Breast epithelium (tissue), 4 donors: ENCODE measurements at places on chromosomes 3 and 15. TPM values are rescaled to one million over a fixed set of nuclear protein-coding genes. Genes with fewer than 3 reads are reported as not detected.

DNA sequence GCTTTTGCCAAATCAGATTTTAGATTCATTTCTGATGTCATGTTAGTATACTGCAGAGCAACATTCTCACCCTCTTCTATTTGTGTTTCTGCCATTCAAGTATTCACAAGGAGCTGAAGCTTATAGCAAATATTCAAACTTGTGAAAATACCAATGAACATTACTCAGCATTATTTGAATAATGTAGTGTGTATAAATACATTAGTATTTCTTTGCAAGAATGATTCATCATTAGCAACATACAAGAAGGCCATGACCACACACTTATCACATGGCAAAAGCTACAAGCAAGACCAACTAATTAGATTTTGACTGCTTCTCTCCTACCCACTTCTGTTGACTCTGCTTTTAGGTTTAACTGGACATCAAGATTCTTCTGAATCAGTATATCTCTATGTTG lies 124.9 kb downstream of the IGSF11 start:
- no peaks in the 10 kb centered on the region for H3K36me3 ChIP-seq
- no peak for DNase-seq
- H3K27me3 ChIP-seq, result no peaks in the 10 kb centered on the region
- H3K4me3 ChIP-seq, result no peak overlapping the region
- no peak overlapping the region for H3K27ac ChIP-seq

DNA sequence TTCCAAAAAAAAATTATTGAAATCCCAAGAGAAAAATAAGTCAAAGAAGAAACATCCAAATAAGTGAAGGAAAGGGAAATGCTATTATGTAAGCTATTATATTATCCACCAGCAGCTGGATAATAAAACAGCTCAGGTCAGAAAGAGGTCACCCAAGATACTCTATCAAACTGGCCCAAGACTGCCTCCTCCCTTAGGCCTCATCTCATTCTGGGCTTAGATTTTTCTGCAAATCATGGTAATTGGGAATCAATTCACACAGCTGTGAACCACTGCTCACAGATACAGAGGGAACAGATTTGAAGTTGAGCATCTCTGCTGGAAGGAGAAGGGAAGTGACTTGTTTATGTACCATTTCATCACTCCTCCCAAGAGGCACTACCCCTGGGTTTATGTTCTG lies 294.6 kb upstream of the DPPA4 start:
- no peaks in the 10 kb centered on the region for H3K27me3 ChIP-seq
- no peak overlapping the region for H3K27ac ChIP-seq
- H3K4me1 ChIP-seq, result no peaks in the 10 kb centered on the region
- no peak for DNase-seq

DNA sequence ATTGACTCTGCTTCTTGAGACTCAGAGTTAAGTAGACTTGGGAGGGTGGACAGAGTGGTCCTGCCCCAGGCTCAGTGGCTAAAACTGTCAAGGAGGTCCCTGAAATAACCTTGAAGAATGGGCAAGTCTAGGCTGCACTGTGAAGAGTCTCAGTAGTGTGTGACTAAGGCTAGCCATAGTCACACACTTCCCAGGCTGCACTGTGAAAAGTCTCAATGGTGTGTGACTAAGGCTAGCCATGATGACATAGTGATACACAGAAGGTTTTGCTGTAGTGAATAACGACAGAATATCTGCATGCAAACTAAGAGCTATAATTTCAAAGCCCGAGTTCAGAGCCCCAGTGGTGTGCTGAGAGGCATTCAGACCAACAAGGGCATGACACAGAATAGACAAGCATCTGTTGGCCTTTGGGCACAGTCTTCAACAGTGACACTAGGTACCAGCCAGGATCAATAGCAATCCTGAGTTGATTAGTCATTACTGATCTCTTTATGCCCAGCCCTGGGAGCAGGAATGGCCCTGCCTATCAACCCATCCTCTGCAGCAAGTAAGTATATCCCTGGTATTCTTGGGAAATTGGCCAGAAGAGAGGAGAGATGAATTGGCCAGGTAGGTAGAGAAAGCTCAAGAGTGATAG lies 72.4 kb upstream of the BBX start:
- no peaks in the 10 kb centered on the region for H3K36me3 ChIP-seq
- no peaks in the 10 kb centered on the region for H3K4me1 ChIP-seq
- no peak overlapping the region for H3K27ac ChIP-seq
- no peaks in the 10 kb centered on the region for H3K27me3 ChIP-seq

The PLCB2 gene
- total RNA-seq, result 13.6 TPM

The IGSF10 gene
- 7.9 TPM for total RNA-seq
